ENCODE measurements at places on chromosomes 3 and 15. TPM values are rescaled to one million over a fixed set of nuclear protein-coding genes. Genes with fewer than 3 reads are reported as not detected.

DNA sequence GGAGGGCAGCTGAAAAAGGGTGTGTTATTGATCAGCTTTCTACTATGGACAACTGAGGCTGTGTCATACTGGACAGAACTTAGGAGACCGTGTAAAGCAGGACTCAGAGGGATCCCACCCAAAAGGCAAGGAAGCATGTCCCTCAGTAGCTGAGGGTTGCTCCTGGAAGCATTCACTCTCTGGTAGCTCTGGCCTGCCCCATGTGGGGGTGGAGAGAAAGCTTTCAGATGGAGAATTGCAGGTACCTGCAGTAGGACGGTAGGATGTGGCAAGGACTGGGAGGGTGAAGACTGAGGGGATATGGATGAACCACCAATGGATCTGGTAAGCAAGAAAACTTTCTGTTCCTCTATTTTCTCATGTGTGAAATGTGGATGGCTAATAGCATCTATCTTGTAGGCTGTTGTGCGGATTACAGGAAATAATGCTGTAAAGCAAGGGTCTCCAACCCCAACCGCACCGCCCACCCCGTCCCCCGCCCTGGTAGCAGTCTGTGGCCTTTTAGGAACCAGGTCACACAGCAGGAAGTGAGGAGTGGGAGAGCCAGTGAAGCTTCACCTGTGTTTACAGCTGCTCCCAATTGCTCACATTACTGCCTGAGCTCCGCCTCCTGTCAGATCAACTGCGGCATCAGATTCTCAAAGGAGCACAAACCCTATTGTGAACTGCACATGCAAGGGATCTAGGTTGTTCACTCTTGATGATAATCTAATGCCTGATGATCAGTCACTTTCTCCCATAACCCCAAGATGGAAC, 157.7 kb upstream of the PROK2 start:
- no peak for DNase-seq

DLEC1 gene
- polyA plus RNA-seq: not detected

SNX1 gene
- polyA plus RNA-seq: 75.5 TPM

DNA sequence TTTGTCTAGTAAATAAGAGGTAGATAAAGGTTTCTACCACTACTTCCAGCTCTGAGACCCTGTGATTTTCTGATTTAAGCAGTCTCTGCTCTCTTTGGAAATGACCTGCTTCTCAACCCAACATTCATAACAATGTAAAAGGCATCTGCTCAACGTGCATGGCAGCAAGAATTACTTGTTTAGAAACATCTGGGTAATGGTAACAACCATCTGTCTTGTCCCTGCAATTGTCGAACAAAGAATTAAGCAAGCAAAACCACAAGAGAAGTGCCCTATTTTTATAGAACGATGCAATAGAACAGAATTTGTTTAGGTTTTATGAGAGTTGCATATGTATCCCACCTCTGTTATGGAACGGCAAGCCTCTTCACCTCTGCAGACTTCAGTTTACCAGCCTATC, 7.1 kb upstream of the FSIP1 start:
- DNase-seq: no peak

- DNase-seq: no peak
These were observed 40.5 kb downstream of the RAB11A start for GRCh38 chr15:65909831-65910230.

LAMB2 gene
- polyA plus RNA-seq: 150 TPM

TGM4 gene
- 1.6 TPM for polyA plus RNA-seq

- DNase-seq: peak; percentile 66
These were observed 56.8 kb upstream of the TFRC start for GRCh38 chr3:196138482-196139254.

GRCh38 chr3:143526011-143526545, 322.2 kb downstream of the SLC9A9 start:
- DNase-seq: peak; percentile 1

CHRNA7 gene
- polyA plus RNA-seq: 0.06 TPM

THBS1 gene
- polyA plus RNA-seq: 909 TPM

LARP6 gene
- polyA plus RNA-seq: 39.1 TPM

DNA sequence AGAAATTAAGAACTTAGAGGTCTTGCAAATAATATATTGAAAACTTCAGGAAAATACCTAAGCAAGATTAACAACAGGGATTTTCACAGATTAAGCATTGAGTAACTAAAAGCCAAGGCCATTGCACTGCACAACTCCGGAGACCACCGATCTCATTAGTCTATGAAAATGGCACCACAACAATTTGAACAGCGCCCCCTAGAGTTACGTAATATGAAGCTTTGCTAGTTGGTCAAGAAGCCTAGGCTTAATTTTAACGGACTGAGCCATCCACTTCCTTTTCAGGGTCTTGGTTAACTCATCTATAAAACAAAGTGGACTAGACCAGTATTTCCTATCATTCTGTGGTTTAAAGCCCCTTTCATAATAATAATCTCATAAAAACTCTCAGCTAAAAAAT, 24.8 kb downstream of the TMEM212 start:
- no peak for DNase-seq

MED12L gene
- 0.01 TPM for polyA plus RNA-seq

CADPS gene
- polyA plus RNA-seq: not detected

DNA sequence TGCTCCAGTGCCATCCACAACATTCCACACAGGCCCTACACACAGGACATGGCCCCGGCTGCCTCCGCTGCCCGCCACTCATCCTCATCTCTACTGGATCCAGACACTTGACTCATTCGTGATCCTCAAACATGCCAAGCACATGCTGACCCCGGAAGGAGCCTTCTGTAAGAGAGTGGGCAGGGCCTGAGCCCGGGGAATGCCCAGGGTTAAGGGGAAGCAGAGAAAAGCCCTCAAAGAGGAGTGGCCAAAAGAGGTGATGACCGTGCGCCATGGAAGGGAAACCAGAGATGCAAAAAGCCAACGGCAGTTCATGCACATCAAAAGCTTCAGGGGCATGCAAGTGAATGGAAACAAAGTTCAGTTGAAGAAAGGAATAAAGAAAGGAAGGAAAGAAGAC, 46.1 kb downstream of the RFTN1 start:
- no peak for DNase-seq
